ENCODE measurements at places on chromosomes 5 and 9.
A peak's percentile ranks its signal among the peaks of the same experiment; 100 is the strongest.

GRCh38 chr5:167478188-167478587 is 813.3 kb upstream of the WWC1 start:
- DNase-seq: no peak

GRCh38 chr5:82655078-82655477 is 376.9 kb upstream of the RPS23 start:
- DNase-seq: no peak

DNA sequence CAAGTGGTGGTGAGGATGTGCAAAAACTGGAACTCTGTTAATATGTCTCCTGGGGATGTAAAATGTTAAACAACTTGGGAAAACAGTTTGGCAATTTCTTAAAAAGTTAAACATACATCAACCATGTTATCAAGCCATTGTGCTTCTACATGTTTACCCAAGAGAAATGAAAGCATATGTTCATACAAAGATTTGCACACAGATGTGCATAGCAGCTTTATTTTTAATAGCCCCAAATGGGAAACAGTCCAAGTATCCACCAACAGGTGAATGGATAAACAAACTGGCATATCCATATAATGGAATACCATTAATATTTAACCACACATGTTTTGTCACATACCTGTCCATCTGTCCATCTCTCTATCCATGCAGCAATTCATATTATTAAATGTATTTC is 6.2 kb downstream of the VPS13A start:
- DNase-seq: no peak

DNA sequence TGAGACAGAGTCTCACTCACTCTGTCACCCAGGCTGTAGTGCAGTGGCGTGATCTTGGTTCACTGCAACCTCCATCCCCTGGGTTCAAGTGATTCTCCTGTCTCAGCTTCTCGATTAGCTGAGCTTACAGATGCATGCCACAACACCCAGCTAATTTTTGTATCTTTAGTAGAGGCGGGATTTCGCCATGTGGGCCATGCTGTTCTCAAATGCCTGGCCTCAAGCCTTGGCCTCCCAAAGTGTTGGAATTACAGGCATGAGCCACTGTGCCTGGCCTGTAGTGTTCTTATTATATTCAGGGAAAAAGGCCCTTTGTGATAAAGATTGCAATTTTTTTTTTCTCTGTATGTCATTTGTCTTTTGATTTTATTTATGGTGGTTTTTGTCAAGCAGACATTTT is 24.0 kb upstream of the MCCC2 start:
- DNase-seq: no peak

DNA sequence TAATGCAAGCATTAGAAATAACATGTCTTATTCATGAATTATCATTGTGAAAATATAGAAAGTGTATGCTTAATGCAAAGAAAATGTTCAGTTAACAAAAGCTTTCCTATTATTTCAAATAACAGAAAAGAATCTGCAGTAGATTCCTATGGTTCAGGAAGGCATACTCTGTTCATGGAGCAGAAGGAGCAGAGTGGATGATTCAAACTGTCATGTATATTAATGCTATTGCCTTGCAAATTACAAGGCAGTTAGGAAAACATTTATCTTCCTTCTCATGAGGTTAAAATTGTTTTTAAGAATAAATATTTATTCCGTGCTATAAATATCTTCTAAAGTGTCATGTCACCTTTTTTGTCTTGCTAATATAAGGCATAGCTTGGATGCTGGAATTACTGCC is 47.5 kb downstream of the PCSK1 start:
- no peak for DNase-seq

DNA sequence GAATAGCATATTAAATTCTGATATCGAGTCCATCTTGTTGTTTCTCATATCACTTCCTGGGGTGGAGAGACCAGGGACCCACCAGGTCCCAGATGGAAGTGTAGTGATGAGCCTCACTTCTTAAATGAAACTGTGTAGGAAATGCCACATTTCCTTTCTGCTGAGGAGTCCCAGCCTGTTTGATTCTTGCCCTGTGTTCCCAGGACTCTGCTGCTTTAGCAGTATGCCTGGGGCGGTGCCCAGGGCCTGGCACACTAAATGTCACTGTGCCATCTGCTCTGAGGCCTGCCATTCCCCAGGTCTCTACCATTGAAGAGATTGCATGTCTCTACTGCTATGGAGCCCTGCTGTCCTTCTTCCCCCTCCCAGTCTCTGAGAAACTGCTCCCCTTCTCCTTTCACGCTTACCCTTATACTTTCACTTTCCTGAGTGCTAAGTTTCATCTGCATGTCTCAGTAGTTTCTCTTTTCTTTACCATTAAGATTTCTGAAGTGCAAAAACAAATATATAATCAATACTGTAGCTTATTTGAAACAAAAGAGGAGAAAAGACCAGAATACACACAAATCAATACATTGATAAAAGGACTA is 260.4 kb downstream of the GABRB2 start:
- DNase-seq: peak; percentile 44

- no peak for DNase-seq
Measured at GRCh38 chr9:86909388-86909787, 37.9 kb downstream of the GAS1 start.

- DNase-seq: peak; percentile 31
Measured at GRCh38 chr5:37738057-37738691, 101.7 kb downstream of the GDNF start.

GRCh38 chr5:33892620-33893137 is 889 bp upstream of the ADAMTS12 start:
- no peak for DNase-seq

DNA sequence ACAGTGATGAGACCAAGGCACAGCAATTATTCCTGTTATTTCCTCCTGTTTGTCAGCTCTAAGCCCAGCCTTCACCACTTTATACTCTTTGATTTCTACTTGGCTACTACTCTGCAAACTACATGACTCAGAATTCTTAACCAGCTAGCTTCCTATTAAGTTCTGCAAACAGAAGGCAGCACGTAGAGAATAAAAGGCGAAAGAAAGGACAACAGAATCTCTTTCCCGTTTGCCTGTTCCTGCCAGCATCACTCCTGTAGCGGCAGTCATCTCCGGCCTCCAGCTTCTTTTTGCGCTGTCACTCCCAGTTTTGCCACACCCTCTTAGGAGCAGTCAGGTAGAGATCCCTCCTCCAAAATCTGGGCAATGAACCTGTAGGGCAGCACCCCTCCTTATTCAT is 29.9 kb downstream of the DPYSL3 start:
- no peak for DNase-seq

DNA sequence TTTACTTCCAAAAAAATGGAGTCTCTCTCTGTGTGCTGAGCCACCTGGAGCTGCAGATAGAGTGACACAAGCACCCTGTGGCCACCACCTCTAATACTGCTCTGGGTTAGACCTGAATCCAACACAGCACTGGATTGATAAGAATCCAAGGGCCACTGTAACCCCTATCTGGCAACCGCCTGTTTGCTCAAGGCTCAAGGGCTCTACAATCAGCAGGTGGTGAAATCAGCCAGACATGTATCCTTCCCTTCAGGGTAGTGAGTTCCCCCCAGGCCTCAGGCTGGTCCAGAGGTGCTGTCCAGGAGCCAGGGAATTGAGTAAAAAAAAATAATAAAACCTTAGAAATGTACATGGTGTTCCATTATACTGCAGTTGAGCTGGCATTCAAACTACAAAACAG is 509.0 kb downstream of the KIF4B start:
- no peak for DNase-seq

GRCh38 chr5:100479079-100479688 is 56.0 kb upstream of the FAM174A start:
- DNase-seq: peak; percentile 14

GRCh38 chr9:125391704-125392103 is 130.1 kb downstream of the GAPVD1 start:
- DNase-seq: no peak

GRCh38 chr5:7844901-7845300 is 6.0 kb downstream of the CFAP90 start:
- DNase-seq: no peak

DNA sequence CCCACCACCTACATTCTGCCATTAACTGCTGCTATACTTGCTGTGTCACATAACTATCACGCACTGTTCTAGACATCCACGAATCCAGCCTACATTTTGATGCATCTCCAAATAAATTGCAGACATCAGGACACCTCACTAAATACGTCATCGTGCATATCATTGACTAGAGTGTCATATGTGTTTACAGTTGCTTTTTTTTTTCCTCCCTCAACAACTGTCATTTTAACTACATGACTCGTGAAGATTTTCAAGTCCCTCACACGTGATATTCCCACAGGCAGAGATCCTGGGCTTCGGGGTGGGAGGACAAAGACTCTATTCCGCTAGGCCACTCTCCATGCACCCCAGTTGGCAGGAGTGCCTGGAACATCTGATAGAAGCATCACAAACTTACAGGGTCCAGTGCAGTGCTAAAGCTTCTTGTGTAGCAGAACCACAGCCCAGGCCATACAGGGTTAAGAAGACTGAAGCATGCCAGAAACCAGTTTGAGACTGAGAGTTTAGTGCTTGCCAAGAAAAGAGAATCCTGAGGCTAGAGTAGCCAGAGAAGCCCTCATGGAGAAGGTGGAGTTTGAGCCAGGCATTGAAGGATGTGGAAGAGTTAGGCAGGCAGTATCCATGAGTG is 1.1 kb downstream of the PCYOX1L start:
- no peak for DNase-seq
